ENCODE measurements at places on chromosomes 3 and 15. TPM values are rescaled to one million over a fixed set of nuclear protein-coding genes. Genes with fewer than 3 reads are reported as not detected.

The ADAMTSL3 gene
- not detected for total RNA-seq

The FAM98B gene
- total RNA-seq: 3.5 TPM

- DNase-seq: peak; percentile 10
Observed at GRCh38 chr3:243356-243725, 46.8 kb downstream of the CHL1 start.

DNA sequence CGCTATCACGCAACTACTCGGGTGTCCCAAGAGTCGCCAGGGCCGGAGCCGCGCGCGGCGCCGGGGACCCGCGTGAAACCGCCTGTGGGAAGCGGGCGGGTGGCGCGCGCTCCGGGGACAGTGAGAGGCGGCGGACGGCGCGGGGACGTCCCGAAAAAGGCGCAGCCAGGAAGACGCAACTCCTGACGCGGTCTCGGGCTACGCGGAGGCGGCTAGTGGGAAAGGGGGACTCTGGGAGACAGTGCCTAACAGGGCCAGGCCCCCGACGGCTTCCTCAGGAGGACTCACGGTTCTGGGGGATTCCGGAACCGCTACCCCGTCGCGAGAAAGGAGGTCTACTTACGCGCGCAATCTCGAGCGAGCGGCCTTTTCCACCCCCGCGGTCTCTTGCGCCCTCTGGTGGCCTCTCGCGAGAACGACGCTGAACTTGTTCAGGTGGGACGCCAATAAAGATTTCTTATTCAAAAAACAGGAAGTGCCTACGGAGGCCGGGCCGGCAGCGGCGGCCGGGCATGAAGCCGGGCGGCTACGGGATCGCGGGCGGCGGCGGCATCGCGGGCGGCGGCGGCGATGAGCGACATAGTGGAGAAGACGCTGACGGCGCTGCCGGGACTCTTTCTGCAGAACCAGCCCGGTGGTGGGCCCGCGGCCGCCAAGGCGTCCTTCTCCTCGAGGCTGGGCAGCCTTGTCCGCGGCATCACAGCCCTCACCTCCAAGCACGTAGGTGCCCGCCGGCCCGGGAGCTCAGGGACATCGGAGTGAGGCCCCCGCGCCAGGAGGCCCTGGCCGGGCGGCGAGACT is at the start of gene AP4E1:
Gene AP4E1 (plus strand): TSS at position 475 of the 801 bp plus-strand sequence. CDS start 96 bp downstream, at position 571.
- peak; percentile 83 for DNase-seq

- peak; percentile 9 for DNase-seq
Observed at GRCh38 chr3:109336291-109336861, 970 bp downstream of the DPPA4 start.
